Tongue (tissue), 3 donors: ENCODE measurements at places on chromosomes 1 and 21. TPM values are rescaled to one million over a fixed set of nuclear protein-coding genes. Genes with fewer than 3 reads are reported as not detected.

CHI3L1 gene
- 1.3 TPM for total RNA-seq

DNAI4 gene
- 15.2 TPM for total RNA-seq

KCNJ15 gene
- total RNA-seq: 2.1 TPM

ADAM30 gene
- not detected for total RNA-seq

ADORA1 gene
- total RNA-seq: 1.8 TPM

ENAH gene
- 107 TPM for total RNA-seq

PRKAB2 gene
- total RNA-seq: 45.5 TPM

CLCN6 gene
- total RNA-seq: 16.3 TPM

EFNA3 gene
- 0.92 TPM for total RNA-seq

FLG2 gene
- total RNA-seq: 0.21 TPM
